ENCODE measurements at places on chromosomes 1 and 21. TPM values are rescaled to one million over a fixed set of nuclear protein-coding genes. Genes with fewer than 3 reads are reported as not detected.

Gene LMOD1
- 12.8 TPM for total RNA-seq

DNA sequence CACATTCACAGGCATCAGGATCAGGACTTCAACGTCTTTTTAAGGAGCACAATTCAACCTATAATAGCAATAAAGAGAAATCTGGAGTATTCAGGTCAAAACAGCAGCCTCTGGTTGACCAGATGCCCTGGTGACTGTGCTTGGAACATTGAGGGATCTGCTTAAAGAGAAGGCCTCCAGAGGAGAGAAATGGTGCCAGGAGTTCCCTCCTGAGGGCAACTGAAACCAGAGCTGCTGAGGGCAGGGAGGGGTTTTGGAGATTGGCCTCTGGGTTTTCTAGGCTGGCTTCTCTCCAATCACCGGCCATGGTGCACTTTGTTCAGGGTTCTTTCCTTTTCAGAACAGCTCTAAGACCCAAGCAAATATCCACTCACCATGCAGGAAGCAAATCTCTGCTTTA is 190.7 kb upstream of the KIAA0040 start:
- H3K27me3 ChIP-seq, result no peaks in the 10 kb centered on the region
- H3K4me1 ChIP-seq, result no peaks in the 10 kb centered on the region
- DNase-seq, result no peak
- H3K4me3 ChIP-seq, result no peak overlapping the region
- no peaks in the 10 kb centered on the region for H3K36me3 ChIP-seq

GRCh38 chr1:51157395-51157794 is 55.4 kb downstream of the C1orf185 start:
- H3K36me3 ChIP-seq, result no peaks in the 10 kb centered on the region
- no peak overlapping the region for H3K27ac ChIP-seq
- H3K27me3 ChIP-seq, result no peaks in the 10 kb centered on the region
- no peak for DNase-seq
- H3K4me3 ChIP-seq, result no peak overlapping the region
- no peaks in the 10 kb centered on the region for H3K4me1 ChIP-seq

GRCh38 chr1:221865808-221866207 is 123.9 kb upstream of the DUSP10 start:
- no peaks in the 10 kb centered on the region for H3K36me3 ChIP-seq
- no peaks in the 10 kb centered on the region for H3K27me3 ChIP-seq
- H3K27ac ChIP-seq, result no peak overlapping the region

- peak overlapping the region; percentile 35 for H3K27ac ChIP-seq
- no peak overlapping the region for H3K4me3 ChIP-seq
- H3K36me3 ChIP-seq, result no peaks in the 10 kb centered on the region
- no peaks in the 10 kb centered on the region for H3K27me3 ChIP-seq
- peaks cover 16% of the 10 kb centered on the region for H3K4me1 ChIP-seq
Measured at GRCh38 chr21:15134701-15135470, 70.1 kb upstream of the NRIP1 start.

Data from esophagus squamous epithelium (tissue), 5 donors.